ENCODE measurements at places on chromosomes 3 and 15.

- DNase-seq, result no peak
These were observed 44.0 kb downstream of the FMN1 start for GRCh38 chr15:33150431-33150941.

DNA sequence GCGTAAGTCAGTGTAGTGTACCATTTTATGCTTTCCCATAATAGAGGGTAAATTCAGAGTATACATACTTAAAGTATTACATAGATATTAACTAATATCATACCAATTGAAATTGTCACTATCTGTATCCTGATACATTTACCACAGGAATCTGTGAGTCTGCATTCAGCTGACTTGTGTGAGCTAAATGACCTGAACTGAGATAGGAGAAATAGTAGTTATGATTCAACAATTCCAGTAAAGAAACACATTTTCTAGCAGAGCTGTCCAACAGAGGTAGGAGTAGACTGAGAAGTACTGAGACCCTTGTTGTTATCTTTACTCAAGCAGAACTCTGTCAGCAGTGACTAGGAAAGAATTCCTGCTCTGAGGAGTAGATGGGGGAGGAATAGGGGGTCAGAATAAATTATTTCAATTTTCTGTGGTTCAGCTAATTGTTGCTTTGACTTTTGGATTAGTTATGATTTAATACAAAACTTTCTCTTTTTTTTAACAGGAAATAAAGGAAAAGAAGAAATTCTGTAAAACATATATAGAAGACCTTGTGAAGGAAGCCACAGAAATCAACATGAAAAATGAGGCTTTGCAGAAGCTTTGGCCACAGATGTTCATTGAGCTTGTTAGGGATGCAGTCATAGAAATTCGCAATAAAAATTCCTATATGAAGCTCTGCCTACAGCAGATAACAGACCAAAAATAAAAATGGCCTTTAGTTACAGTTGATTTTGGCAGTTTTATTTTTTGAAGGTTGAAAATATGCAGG is 66.2 kb upstream of the THSD4 start:
- DNase-seq, result no peak

DNA sequence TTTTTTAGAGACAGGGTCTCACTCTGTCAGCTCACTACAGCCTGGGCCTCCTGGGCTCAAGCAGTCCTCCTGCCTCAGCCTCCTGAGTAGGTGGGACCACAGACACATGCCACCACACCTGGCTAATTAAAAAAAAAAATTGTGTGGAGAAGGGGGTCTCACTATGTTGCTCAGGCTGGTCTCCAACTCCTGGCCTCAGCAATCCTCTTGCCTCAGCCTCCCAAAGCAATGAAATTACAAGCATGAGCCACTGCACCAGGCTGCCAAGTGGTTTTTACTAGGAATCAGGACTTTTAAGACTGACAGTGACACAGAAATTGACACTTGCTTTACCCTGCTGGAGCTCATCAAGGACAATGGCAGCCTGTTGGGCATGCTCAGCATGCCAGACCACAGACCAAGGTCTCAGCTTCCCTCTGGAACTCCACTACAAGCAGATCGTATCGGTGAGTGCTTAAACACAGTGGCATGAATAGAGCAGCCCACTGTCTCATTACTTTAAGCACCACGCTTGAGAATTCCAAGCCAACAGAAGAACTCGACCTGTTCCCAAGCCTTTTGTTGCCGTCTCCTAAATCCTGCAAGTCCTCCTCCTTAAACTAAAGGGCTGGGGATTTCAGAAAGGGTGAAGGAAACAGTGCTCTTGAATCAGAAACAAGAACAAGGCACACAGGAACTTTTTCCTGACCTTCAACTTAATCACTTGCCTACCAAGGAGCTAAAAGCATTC is 41.4 kb downstream of the EOMES start:
- DNase-seq, result no peak

- DNase-seq, result no peak
These were observed 144.3 kb downstream of the FBN1 start for GRCh38 chr15:48501208-48501607.

DNA sequence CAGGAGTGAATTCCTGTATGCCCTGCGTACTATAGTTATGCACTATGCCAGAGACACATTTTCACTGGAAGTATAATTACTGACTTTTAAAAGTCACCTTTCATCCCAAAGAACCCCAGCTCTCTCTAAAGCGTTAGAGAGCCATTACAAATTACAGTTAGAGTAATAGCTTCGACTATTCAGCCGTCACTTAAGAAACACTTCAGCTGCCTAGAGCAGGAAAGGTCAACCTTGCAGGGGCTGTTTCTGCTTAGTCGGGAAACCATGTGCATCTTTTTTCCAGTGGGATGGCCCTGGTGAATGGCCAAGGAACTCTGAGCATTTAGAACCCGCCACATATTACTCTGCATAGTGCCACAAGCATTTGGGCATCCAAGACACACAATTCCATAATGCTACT is 235.9 kb downstream of the ARRDC4 start:
- no peak for DNase-seq

DNA sequence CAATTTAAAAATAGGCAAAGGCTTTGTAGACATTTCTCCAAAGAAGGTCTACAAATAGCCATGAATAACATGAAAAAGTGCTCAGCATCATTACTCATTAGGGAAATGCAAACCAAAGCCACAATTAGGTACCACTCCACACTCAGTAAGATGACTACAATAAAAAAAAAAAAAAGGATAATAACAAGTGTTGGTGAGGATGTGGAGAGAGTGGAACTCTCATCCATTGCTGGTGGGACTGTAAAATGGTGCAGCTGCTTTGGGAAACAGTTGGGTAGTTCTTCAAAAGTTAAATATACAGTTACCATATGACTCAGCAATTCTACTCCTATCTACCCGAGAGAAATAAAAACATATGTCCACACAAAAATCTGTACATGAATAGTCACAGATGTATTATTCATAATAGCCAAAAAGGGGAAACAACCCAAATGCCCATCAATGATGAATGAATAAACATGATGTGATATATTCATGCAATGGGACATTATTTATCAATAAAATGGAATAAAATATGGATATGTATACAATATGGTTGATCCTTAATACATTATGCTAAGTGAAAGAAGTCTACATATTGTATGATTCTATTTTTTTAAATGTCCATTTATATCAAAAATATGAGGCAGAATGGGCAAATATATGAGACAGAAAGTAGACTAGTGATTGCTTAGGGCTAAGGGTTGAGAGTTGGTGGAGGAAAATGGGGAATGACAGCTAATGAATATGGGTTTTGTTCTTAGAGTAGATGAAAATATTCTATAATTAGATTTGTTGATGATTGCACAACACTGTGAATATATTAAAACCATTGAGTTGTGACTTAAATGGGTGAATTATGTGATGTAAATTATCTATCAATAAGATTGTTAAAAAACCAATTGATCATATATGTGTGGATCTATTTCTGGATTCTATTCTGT is 66.1 kb upstream of the SMAD3 start:
- DNase-seq, result no peak

DNA sequence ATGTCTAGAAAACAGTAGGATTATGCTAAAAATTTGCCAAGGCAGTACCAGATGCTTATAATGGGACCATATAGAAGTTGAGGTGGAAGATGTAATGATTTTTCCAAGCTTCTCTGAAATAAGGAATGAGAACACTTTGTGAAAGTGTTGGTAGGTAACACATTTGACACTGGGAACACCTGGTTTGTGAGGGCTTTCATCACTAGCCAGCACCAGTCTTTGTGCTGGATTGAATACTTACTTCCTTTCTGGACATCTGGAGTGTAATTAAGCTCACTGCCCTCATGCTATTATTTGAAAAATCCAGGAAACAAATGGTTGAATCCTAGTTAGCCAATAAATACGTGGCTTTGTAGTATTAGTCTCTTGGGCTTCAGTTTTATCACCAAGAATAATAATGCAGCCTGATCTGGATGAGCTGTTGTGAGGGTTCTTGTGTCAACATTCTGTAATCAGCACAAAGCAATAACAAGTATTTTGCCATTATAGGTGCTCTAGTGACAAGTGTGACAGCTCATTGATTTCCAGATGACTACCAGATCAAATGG is 12.9 kb downstream of the CCDC80 start:
- DNase-seq, result no peak

- DNase-seq, result no peak
These were observed 421.1 kb downstream of the PDCD6IP start for GRCh38 chr3:34219556-34219955.

DNA sequence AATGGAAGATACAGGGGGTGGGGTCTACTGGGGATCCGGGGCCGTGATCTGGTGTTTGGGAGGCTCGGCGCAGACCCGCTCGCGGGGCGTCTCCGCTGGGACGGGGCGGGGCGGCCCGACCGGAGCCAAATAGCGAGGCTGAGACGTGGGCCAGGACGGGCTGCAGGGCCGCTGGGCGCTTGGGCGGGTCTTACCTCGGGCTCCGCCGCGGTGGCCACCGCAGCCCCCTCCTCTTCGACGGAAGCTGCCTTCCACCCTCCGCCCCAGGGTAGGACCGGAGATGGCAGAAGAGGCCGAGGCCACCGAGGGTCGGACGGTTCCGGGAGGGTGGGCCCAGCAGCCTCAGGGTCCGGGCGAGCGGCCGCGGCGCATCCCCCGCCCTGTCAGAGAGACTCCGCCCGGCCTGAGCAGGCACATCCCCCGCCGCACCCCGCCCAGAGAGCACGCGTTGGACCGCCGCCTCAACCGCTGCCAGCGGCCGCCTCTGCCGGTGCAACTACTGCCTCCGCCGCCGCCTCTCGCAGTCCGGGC is 399 bp downstream of the MYO9A start:
- DNase-seq, result peak; percentile 36

DNA sequence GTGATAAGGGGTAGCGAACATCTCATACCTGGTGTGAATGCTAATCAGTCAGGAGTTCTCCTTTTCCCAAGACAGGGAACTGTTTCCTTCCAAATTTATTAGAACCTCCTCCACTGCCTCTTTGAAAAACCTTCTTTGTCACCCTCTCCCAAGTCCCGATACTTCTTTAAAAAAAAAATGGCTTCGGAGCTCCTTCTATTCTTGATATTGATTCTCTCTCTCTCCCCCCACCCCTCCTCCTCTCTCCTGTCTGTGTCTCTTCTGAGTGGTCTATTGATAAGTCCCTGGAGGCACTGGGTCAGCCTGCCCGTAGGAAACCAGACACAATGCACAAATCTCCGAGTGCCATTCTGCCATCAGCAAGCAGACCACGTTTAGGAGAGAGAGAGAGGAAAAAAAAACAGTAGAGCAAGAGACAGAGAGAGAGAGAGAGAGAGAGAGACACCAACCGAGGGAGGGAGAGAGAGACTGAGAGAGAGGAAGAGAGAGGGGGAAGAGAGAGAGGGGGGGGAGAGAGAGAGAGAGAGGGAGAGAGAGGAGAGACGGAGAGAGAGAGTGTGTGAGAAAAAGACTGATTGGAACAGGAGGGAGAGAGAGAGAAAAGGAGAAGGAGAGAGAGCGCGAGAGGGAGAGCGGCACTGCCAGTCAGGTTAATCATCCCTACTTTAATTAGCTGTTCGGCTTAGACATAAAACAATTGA is 160.9 kb downstream of the TIGIT start:
- no peak for DNase-seq

DNA sequence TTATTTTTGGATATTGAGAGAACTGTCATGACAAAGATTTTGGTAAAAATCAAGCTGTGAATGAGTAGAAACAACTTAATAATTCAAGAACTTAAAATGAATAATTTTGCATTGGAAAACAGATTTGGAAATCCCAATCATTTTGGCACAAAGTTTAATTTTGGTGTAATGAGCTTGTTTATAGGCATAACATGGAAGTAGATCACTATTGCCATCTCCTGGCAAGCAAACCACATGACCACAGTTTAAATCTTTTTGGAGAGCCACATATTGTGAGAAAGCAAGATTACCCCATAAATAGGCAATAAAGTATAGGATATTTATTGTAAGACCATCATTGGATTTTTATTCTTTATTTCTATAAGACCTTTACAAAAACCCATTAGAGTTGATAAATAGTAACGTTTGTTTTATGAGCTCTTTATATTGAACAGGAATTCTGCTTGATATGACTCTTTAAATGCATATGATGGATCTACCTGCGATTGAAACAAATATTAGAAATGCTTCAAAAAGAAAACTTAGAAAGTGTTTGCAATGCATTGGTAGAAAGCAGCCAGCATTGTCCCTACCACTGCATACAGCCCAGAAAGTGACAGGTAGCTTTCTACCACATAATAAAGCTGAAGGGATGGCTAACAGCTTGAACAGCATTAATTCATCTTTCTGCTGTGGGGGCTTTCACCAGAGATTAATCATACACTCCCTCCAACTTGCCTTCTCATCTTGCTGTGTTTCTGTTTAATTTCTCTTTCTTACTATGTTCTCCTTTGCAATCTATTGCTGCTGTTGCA is 766.8 kb downstream of the TBL1XR1 start:
- DNase-seq, result no peak

DNA sequence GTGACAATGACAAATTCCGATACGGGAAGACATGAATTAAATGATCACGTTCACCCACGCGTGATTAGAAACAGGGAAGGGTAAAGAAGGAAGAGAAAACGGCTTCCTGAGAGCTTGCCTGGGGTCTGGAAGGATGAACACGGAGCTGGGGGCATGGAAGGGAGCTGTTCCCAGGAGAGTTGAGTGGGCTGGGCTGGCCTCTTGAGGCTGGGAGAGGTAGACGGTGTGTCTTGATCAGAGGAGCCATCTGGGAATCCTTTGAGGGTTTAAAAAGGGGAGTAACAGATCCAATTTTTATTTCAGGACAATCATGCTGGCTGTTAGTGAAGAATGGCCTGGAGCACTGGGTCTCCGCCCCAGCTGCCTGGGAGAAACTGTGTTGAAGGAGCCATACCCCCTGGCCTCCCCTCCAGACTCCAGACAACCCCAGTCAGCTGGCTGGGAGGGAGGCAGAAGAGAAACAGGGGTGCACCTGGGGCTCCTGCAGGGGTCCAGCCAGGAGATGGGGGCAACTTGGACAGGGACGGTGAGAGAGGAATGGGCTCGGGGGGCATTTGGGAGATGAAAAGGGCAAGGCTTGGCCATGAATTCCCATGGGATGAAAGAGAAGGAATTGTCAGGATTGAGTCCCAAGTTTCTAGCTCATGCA is 53.6 kb upstream of the CGNL1 start:
- DNase-seq, result no peak

DNA sequence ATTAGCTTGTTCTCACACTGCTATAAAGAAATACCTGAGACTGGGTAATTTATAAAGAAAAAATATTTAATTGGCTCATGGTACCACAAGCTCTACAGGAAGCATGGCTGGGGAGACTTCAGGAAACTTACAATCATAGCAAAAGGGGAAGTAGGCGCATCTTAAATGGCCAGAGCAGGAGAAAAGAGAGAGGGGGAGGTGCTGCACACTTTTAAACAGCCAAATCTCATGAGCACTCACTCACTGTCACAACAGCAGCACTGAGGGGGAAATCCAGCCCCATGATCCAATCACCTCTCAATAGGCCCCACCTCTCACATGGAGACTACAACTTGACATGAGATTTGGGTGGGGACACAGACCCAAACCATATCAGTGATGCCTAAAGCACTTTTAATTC is 82.5 kb downstream of the DCLK3 start:
- DNase-seq, result no peak
